Glomerular endothelial cell (primary cell): ENCODE measurements at places on chromosomes 7 and 10.

GRCh38 chr7:55496906-55497305 is 75.4 kb downstream of the VOPP1 start:
- no peak for DNase-seq

- no peak for DNase-seq
These were observed 596.5 kb downstream of the NXPH1 start for GRCh38 chr7:9029681-9030530.

- no peak for DNase-seq
These were observed 43.3 kb upstream of the HBP1 start for GRCh38 chr7:107125475-107125874.

- DNase-seq = peak; percentile 57
These were observed 131.1 kb upstream of the CDK1 start for GRCh38 chr10:60646966-60647796.

- DNase-seq = no peak
These were observed 22.5 kb downstream of the LRRN3 start for GRCh38 chr7:111113263-111114017.

DNA sequence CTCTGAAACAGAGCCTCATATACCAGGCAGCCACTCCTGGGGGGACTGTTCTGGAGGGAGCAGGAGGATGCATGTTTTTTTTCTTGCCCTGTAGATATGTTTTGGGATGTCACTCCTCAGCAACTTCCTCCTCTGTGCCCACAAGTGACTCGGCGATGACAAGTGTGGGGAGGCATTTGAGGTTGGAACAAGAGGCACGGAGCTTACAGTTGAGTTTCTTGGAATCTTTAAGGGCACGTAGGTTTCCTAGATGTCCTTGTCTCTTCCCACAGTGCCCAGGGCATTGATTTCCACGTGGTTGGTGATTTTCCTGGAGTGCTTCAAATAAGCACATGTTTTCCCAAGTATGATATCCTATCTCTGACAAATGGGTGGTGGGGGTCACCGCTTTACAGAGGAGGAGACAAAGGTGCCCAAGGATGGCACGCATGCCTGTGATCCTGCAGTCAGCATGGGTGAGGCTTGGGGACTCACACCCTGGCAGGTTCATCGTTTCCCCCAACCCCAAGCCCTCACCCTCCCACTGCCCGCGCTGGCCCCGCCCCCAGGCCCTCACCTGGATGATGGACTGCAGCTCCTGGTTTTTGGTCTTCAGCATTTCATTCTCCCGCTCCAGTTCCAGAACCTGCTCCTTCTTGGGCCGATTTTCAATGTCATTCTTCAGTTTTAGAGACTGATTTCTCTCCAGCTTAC is 95.2 kb upstream of the GNA12 start:
- no peak for DNase-seq

DNA sequence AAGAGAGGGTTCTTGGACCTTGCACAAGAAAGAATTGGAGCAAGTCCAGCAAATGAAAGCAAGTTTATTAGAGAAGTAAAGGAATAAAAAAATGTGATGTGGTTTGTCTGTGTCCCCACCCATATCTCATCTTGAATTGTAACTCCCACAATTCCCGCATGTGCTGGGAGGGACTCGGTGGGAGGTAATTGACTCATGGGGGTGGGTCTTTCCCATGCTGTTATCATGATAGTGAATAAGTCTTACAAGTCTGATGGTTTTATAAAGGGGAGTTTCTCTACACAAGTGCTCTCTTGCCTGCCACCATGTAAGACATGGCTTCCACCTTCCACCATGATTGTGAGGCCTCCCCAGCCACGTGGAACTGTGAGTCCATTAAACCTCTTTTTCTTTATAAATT is 39.2 kb upstream of the FZD9 start:
- DNase-seq = no peak

GRCh38 chr7:4549681-4550080 is 132.4 kb upstream of the FOXK1 start:
- DNase-seq = no peak

DNA sequence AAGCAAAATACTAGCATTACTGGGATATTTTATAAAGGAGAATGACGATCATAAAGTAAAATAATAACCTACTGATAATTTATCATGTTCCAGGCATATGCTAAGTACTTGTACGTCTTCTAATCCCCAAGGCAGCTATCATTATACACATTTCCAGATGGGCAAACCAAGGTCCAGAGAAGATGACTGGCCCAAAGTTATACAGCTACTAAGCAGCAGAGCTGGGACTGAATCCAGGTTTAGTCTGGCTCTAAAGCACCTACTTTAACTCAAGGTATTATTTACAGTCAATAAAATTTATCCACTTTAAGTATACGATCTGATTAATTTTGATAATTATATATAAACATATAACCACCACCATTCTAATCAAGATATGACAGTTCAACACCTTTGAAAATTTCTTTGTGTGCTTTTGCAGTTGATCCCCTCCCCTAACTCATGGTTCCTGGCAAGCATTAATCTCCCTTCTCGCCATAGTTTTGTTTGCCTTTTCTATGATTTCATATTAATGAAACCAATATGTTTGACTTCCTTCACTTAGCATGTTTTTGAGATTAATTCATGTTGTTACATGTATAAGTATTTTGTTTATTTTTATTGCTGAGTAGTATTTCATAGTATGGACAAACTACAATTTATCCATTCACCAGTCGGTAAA is 126.7 kb downstream of the CPEB3 start:
- DNase-seq = no peak

- DNase-seq = no peak
These were observed 959 bp upstream of the ATRNL1 start for GRCh38 chr10:115092258-115092554.

GRCh38 chr10:70433581-70434280 is 7.8 kb downstream of the NODAL start:
- DNase-seq = no peak

- DNase-seq = no peak
These were observed 141.5 kb upstream of the PPP2R2D start for GRCh38 chr10:131759347-131759746.

GRCh38 chr7:158322616-158323530 is 264.8 kb downstream of the PTPRN2 start:
- no peak for DNase-seq

DNA sequence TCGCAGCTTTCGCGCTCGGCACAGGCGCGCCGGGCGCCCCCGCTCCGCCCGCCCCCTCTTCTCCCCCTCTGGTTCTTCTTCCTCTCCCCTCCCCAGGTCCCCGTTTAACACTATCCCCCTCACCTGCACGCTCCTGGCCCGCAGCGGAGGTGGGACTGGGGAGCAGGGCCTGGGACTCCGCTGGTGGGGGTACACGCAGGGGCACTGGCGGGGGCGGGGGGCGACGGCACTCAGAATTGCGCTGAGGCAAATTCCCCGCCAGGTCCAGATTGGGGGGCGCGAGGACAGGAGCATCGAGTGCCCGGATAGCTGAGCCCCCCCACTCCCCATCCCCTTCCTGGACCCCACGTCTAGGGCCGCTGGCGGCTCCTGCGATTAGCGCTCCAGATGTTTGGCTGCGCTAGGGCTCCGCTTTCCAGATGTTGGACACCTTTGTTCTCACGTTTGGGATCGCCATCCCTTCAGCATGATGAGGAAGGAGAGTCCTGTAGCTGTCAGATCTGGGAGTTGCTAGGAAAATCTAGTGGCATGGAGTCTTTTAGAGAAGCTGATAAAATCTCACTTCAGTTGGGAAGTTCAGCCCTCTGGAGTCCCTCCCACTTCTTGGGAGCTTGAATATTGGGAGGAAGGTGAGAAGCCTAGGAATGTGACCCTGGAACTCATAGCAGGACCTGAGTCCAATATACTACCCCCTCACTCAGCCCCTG is 31.4 kb upstream of the PAX2 start:
- no peak for DNase-seq

DNA sequence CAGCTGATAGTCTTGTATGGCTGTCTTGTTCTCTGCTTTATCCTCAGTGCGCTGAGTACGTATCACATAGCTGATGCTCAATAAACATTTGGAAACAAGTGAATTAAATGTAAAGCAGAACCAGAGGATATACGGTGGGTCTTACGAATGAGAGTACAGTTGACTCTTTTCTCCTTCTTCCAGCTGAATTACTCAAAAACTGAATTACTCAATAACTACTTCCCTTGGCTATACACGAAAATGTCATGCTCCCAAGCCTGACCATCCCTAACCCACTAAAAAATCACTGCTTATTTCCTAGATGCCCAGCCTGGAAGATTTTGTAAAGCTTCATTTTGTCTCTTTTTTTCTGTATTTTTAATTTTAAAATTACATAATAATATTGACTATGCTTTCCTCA is 3.2 kb upstream of the RSU1 start:
- no peak for DNase-seq

DNA sequence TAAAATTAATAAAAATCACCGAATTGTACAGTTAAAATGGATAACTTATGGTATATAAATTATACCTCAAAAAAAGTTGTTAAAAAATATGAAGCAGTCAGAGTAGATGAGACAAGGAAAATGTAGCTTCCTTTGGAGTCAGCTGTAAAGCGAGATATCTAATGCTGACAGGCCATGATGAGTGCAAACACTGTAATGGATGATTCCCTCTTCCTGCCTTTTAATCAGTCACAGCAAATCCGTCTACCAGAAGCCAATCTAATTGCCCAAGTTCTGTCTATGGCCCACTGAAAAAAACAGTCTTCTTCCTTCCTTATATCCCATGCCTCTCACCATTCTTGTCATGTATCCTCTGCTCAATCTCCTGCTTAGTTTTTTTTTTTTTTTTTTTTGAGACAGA is 59.9 kb upstream of the DNAJB12 start:
- DNase-seq = no peak

DNA sequence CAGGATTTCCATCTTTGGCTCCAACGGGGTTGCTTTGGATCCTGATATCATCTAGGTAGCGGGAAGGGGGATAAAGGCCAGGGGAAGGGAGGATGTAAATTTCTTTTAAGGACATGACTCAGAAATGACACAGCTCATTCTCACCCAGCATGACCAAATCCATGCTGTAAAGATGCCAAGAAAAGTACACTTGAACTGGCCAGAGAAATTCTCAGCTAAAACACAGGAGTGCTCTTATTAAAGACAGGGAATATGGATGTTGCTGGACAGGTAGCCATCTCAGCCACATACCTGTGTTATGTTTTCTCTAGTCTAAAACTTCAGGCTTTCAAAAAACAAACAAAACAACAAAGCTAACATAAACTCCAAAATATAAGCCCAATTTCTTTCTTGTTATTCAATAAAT is 68.3 kb downstream of the NAMPT start:
- DNase-seq = peak; percentile 95

- no peak for DNase-seq
These were observed 16.2 kb upstream of the NME8 start for GRCh38 chr7:37832194-37832593.

- DNase-seq = no peak
These were observed 42.5 kb downstream of the MRC1 start for GRCh38 chr10:17851611-17852010.

GRCh38 chr7:121397361-121397760 is 1.3 kb upstream of the FAM3C start:
- DNase-seq = no peak

DNA sequence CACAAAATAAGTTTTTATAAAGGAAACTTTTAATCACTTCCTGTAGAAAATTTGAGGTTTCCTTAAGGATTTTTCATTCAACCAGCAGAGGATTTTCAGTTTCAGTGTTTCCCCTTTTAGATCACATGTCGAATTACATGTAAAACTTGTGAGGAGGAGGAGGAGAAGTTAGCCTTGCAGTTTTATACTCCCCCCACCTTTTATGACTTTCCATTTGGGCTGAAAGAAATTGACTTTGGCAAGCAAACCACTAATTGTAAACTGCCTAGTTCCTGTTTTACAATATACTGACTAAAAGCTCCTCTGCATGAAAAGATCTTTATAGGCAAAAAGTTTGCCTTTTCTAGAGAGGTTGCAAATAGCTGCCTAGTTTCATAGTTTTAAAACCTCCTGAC is 3.0 kb downstream of the BAMBI start:
- no peak for DNase-seq

GRCh38 chr7:16396766-16397500 is 24.4 kb downstream of the CRPPA start:
- DNase-seq = no peak

DNA sequence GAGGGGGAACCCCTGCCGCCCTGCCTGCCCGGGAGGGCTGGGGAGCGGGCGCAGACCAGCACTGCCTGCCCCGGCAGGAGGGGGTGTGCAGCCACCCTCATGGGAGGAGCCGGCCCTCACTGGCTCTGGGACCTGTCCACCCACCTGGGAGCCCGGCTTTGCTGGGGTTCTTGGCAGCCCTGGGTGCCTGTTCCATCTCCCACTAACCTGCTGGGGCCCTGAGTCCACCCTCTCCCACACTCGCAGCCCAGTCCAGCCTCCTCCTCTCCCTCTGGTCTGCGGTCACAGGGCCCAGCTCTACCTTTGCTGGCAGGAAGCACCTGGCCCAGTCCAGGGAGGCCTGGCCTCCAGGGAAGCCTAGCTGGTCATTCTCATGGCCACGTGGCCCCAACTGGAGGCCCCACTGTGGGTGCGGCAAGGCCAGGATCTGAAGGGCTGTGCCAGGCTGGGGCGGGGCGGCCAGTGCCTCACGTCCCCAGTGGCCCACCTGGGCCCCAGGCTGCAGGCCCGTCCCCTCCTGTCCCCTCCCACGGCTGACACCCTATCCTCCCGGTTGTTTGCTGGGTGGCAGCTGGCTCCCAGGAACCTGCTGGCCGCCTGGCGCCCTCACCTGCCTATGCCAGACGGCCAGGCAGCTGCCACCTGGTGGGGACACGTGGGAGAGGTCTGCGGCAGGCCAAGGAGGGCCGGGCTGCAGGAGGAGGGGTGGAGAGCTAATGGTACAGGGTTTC is at the start of gene TMEM184A:
TSS of gene TMEM184A (minus strand) at position 393 of the 731 bp plus-strand sequence. CDS start 721 bp downstream, outside the sequence.
- DNase-seq = no peak

- no peak for DNase-seq
These were observed 68.2 kb downstream of the CUBN start for GRCh38 chr10:17061418-17061817.
